ENCODE measurements at places on chromosomes 12 and 14. TPM values are rescaled to one million over a fixed set of nuclear protein-coding genes. Genes with fewer than 3 reads are reported as not detected.

Gene PELI2
- polyA plus RNA-seq = 5.3 TPM

Gene CLEC1A
- not detected for polyA plus RNA-seq

Gene NGB
- 0.87 TPM for polyA plus RNA-seq

Gene CCER1
- not detected for polyA plus RNA-seq

Gene PLEK2
- not detected for polyA plus RNA-seq

Gene FAIM2
- polyA plus RNA-seq = 4.0 TPM

Gene RTL1
- not detected for polyA plus RNA-seq

Gene HVCN1
- not detected for polyA plus RNA-seq

Gene MYO1A
- not detected for polyA plus RNA-seq

Gene POTEG
- polyA plus RNA-seq = not detected

Gene STYK1
- polyA plus RNA-seq = 0.26 TPM

Gene RERG
- polyA plus RNA-seq = 0.70 TPM

Gene DDX47
- 97.6 TPM for polyA plus RNA-seq

Gene MYO1H
- polyA plus RNA-seq = 9.2 TPM

Gene AMHR2
- not detected for polyA plus RNA-seq

Gene EMP1
- polyA plus RNA-seq = 0.22 TPM

Gene INHBE
- polyA plus RNA-seq = 2.3 TPM

Gene GPRC5D
- not detected for polyA plus RNA-seq

Gene WIF1
- polyA plus RNA-seq = 0.77 TPM

Gene KRT2
- polyA plus RNA-seq = not detected

Gene HHIPL1
- polyA plus RNA-seq = 0.47 TPM

Gene EXOC3L4
- not detected for polyA plus RNA-seq

Gene CD69
- 0.70 TPM for polyA plus RNA-seq

Gene MUCL1
- not detected for polyA plus RNA-seq

Gene TMTC1
- polyA plus RNA-seq = 10.0 TPM

Gene IL22
- not detected for polyA plus RNA-seq

Gene SLCO1B1
- polyA plus RNA-seq = not detected

Gene RIPK3
- not detected for polyA plus RNA-seq

Gene KRT71
- not detected for polyA plus RNA-seq

Gene TOMM20L
- not detected for polyA plus RNA-seq

Gene GMPR2
- polyA plus RNA-seq = 403 TPM

Gene BCL11B
- 104 TPM for polyA plus RNA-seq

Gene GZMH
- polyA plus RNA-seq = not detected

Gene WNT1
- polyA plus RNA-seq = not detected

Gene ERBB3
- 0.78 TPM for polyA plus RNA-seq

Gene PMCH
- polyA plus RNA-seq = not detected

Gene RITA1
- polyA plus RNA-seq = 22.8 TPM

Gene CLEC12A
- polyA plus RNA-seq = not detected

Gene CCDC197
- not detected for polyA plus RNA-seq

Gene KLRF1
- polyA plus RNA-seq = not detected

Gene COL2A1
- polyA plus RNA-seq = 1.2 TPM

Gene FSCB
- not detected for polyA plus RNA-seq

Gene FOXN4
- 0.14 TPM for polyA plus RNA-seq

Gene AGAP2
- polyA plus RNA-seq = 19.3 TPM

Gene G2E3
- 28.0 TPM for polyA plus RNA-seq

Gene C12orf57
- 477 TPM for polyA plus RNA-seq

Gene KLRC3
- 3.4 TPM for polyA plus RNA-seq

Gene KRT83
- polyA plus RNA-seq = not detected

Gene TAS2R7
- polyA plus RNA-seq = not detected

Gene DEPDC4
- not detected for polyA plus RNA-seq

Gene RERGL
- polyA plus RNA-seq = 1.3 TPM

Gene PEX5
- polyA plus RNA-seq = 63.9 TPM

Gene POLE
- polyA plus RNA-seq = 25.6 TPM

Gene GZMB
- polyA plus RNA-seq = not detected

Gene ZNF26
- polyA plus RNA-seq = 26.6 TPM

Gene E2F7
- 0.48 TPM for polyA plus RNA-seq

Gene MYH6
- not detected for polyA plus RNA-seq
